ENCODE measurements at places on chromosomes 6 and 20. TPM values are rescaled to one million over a fixed set of nuclear protein-coding genes. Genes with fewer than 3 reads are reported as not detected.

- no peak for DNase-seq
These were observed 571.4 kb downstream of the EPHA7 start for GRCh38 chr6:92847988-92848387.

GRCh38 chr6:44512868-44513741 is 125.6 kb downstream of the CDC5L start:
- no peak for DNase-seq

DNA sequence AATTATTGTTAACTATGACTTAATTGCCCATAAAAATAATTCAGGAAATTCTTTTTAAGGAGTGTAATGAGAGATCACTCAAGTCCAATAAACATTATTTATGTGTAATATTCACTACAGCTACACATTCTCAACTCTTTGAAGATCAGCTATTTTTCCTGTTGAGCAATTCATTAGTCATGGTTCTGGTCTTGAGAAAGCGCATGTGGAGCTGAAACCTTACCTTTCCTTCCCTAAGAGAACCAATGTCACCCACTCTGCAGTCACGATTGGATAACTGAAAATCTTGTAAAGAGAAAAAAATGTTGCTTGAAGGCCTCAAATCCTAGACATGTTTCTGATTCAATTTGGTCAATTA is 736.9 kb upstream of the MARCKS start:
- DNase-seq: no peak

DNA sequence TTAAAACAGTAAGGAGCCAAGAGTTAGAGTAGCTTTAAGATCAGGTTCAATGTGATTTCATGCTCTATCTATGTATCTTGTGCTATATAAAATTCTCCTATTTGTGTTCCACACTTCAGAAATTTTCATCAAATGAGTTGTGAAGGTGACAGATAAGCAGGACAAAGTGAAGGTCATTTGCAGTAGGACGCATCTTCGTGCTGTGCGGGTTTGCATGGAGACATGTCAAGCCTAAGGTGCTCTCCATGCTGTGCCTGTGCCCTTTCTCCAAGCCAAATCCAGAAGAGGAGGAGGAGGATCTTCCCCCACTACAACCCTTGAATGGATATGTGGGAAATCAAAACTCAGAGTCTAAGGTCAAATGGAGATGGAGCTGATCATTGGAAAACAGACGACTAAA is 147.3 kb upstream of the NEDD9 start:
- DNase-seq: no peak

- no peak for DNase-seq
These were observed 18.3 kb upstream of the RANBP9 start for GRCh38 chr6:13729891-13730290.

DNA sequence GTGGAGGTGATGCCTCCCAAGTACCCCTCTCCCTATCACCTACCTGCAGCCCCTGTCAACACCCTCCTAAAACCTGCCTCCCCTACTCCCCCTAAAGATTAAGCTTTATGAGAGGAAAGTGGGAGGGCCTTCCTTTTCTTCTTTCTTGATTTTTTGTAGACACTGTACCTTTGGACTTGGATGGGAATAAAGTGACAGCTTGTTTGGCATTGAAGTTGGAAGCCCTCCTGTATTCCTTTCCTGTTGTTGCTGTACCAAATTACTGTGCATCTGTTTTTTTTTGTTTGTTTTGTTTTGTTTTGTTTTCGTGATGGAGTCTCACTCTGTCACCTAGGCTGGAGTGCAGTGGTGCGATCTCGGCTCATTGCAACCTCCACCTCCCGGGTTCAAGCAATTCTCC is 99.3 kb upstream of the NFATC2 start:
- DNase-seq: no peak

DNA sequence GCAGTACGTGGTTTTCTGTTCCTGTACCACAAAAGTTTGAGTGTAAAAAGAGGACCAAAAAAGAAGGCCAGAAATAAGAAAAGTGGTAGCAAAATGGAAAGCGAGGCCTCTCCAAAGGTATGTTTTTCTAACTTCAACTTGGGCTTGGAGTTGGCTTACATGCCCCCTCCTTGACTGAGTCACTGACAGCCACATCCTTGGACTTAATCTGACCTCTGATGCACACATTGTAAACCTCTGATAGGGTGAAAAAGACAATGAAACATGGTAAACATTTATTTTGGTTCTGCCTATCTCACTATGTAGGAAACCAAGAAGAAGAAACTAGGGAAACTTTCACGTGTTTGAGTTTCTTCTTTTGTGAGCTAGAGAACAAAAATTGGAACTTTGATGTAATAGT is 503.2 kb upstream of the ID4 start:
- DNase-seq: no peak

- no peak for DNase-seq
These were observed 50.4 kb downstream of the MTHFD1L start for GRCh38 chr6:150915880-150916265.

- DNase-seq: no peak
These were observed 433 bp downstream of the QRSL1 start for GRCh38 chr6:106629859-106630163.

- no peak for DNase-seq
These were observed 18.9 kb downstream of the TREML1 start for GRCh38 chr6:41135062-41135832.

DNA sequence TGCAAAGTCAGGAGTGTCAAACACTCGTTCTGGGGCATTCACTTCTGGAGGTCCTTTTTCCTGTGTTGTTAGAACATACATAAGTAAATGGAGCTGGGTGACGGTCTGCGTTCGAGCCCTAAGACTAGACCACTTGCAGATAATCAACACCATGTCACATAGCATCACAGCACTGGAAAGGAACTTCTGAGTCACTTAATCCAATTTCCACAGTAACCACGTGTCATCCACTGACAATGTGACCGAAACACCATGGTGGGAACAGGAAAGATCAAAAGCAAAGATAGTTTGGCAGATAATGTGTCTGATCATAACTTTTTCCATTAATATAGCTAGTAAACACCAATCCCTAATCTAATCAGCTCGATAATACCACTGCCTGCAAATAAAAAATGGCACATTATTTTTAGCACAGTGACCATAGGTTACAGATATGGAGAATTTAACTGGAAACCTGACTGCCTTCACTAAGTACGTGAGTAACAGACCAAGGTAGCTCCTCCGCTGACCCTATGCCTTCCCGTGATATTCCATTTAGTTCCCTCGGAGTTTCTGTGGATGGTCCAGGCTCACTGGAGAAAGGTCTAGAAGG is 34.8 kb downstream of the WRNIP1 start:
- DNase-seq: peak; percentile 98

GRCh38 chr6:43695967-43696291 is 8.3 kb upstream of the MRPS18A start:
- DNase-seq: no peak

DNA sequence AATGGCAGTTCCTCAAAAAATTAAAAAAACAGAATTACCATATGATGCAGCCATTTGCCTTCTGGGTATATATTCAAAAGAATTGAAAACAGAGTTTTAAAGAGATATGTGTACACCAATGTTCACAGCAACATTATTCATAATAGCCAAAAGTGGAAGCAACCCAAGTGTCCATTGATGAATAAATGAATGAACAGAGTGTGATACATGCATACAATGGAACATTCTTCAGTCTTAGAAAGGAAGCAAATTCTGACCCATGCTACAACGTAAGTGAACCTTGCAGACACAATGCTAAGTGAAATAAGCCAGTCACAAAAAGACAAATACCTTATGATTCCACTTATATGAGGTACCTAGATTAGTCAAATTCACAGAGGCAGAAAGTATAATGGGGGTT is 34.7 kb upstream of the YWHAB start:
- DNase-seq: no peak

DNA sequence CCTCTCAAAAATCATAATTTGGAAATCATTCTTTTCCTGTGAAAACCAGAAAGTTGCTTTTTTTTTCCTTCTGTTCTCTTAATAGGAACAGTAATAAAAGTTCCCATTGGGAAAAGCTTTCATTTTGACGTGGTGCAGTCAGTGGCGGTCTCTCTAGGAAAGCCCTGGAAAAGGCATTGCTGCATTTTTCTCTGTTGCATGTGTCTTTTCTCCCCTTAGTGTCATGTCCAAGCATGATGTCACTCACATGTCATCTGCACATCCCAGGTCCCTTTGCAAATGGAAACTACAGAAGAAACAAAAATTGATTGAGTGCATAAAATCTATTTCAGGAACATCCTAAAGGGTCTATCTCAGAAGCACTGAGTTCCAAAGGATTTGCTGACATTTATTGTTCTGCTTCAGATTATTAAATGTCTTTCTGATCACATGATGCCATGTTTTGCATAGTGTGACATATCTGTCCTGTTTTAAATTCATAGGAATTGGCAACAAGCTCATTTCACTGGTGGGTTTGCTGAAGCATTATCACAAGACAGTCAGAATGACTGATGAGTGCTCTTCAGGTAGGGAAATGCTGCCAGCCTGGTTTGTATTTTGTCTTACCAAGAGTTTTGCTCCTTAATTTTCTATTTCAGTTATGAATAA is 208.7 kb downstream of the SOX4 start:
- no peak for DNase-seq

DNA sequence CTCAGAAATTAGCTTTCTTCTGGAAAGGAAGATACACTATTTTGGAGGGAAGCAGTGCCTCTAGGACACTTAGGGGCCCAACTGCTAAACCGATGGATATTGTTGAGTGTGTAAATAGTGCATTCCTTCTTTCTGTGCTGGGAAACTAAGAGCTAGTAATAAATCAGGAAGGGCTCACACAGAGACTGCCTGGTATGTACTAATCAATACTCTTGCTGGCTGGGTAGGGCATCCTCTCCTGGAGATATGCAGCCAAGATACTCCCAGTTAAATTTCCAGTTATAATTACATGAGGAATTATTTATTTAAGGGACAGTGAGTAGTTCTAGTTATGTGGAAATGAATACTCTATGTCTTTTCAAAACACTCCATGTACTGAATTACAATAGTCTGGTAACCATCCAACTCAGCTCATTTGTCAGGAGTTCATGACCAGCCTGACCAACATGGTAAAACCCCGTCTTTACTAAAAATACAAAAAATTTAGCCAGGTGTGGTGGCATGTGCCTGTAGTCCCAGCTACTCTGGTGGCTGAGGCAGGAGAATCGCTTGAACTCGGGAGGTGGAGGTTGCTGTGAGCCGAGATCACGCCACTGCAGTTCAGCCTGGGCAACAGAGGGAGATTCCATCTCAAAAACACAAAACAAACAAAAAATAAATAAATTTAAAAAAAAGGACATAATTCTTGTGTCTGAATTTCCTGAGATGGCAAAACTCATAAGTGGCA is 100.0 kb downstream of the OR2B2 start:
- no peak for DNase-seq

DNA sequence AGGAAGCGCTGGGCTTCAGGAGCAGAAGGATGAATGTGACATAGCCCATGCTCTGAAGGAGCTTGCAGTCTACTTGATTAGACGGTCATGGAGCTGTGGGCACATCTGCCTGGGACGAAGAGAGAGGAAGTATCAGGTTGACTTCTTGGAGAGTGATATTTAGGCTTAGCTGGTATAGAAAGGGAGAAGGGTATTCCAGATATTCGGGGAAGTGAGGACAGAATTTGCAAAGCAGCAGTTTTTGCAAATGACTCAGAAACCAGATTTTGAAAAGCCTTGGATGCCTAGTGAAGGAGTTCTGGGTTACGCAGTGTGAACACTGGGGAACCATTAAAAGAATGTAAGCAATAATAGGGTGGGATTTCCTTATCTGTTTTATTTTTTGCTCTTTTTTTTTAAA is 60.7 kb downstream of the EYA4 start:
- DNase-seq: no peak

DNA sequence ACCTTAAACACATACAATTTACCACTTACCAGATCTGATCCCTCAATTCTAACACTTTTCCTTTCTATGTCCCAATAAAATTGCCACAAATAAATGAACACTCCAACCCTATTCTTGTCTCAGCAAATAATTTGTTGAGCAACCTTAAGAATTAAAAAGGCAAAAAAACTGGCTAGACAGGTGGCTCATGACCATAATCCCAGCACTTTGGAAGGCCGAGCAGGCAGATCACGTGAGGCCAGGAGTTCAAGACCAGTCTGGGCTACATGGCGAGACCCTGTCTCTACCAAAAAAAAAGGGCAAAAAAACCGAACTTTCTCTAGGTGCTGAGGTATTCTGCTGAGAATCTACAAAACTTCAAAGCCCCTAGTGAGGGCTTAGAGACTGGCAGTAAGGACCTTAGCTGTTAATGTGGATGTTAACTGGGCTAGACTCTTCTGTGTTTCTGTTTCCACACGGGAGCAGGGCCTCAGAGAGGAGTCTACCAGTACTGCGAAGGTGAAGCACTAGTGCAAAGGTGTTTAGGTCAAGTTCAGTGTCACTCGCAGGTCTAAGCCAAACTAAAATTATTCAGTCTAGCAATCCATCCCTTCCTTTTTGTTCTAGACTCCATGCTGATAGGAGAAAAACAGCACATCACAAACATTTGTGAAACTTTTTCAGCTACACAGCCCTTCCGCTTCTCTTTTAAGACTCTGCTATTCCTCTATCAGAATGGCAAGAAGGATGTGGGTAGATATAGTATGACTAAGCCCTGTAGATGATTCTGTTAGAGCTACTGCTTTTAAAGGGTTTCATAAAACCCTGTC is 2.6 kb downstream of the FASTKD5 start:
- DNase-seq: no peak

GRCh38 chr6:116314218-116314617 is 34.5 kb upstream of the TSPYL1 start:
- peak; percentile 24 for DNase-seq

DNA sequence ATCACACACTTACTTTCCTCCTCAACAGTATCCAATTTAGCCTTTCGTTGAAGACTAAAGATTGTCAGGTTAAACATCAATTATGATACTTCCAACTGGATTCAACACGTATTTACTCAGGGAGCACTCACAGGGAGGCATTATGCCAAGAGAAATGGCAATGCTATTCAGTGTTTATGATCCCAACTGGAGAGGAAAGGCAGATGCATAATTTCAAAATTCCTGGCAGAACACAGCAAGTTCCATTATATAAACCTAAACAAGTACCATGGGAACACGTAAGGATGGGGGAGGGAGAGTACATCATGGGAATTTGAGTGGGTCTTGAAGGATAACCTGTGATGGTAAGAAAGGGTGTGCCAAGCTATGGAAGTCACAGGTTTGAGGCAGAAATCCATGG is 112.7 kb downstream of the ISM1 start:
- DNase-seq: peak; percentile 89

- DNase-seq: no peak
These were observed 5.6 kb upstream of the RBCK1 start for GRCh38 chr20:402496-402885.

The WFDC12 gene
- not detected for total RNA-seq

The PTCRA gene
- total RNA-seq: not detected

The OXT gene
- total RNA-seq: not detected

The BEND3 gene
- total RNA-seq: 1.2 TPM

The KCNK16 gene
- total RNA-seq: not detected

The DZANK1 gene
- 0.38 TPM for total RNA-seq

The ADTRP gene
- total RNA-seq: 0.38 TPM

The CD83 gene
- 3.8 TPM for total RNA-seq

The PNPLA1 gene
- total RNA-seq: not detected

The C6orf163 gene
- 0.26 TPM for total RNA-seq

The ARFGEF3 gene
- total RNA-seq: 2.5 TPM

The CST4 gene
- total RNA-seq: not detected

The SLC22A7 gene
- not detected for total RNA-seq

The TINAG gene
- total RNA-seq: not detected

The AGER gene
- 0.39 TPM for total RNA-seq

All from dermis microvascular lymphatic vessel endothelial cell (primary cell).